Endodermal cell (in vitro differentiated cells): ENCODE measurements at places on chromosomes 12 and 14. TPM values are rescaled to one million over a fixed set of nuclear protein-coding genes. Genes with fewer than 3 reads are reported as not detected.
A peak's percentile ranks its signal among the peaks of the same experiment; 100 is the strongest.

- no peak overlapping the region for H3K27ac ChIP-seq
- H3K36me3 ChIP-seq, result no peaks in the 10 kb centered on the region
- H3K4me3 ChIP-seq, result no peak overlapping the region
- no peak for DNase-seq
- no peaks in the 10 kb centered on the region for H3K4me1 ChIP-seq
- H3K27me3 ChIP-seq, result no peaks in the 10 kb centered on the region
These were observed 92.0 kb downstream of the ITPR2 start for GRCh38 chr12:26740991-26741390.

- no peaks in the 10 kb centered on the region for H3K36me3 ChIP-seq
- H3K27ac ChIP-seq, result no peak overlapping the region
- H3K27me3 ChIP-seq, result no peaks in the 10 kb centered on the region
- H3K4me1 ChIP-seq, result peaks cover 8% of the 10 kb centered on the region
- no peak for DNase-seq
These were observed 11.2 kb downstream of the CD9 start for GRCh38 chr12:6211421-6211869.

DNA sequence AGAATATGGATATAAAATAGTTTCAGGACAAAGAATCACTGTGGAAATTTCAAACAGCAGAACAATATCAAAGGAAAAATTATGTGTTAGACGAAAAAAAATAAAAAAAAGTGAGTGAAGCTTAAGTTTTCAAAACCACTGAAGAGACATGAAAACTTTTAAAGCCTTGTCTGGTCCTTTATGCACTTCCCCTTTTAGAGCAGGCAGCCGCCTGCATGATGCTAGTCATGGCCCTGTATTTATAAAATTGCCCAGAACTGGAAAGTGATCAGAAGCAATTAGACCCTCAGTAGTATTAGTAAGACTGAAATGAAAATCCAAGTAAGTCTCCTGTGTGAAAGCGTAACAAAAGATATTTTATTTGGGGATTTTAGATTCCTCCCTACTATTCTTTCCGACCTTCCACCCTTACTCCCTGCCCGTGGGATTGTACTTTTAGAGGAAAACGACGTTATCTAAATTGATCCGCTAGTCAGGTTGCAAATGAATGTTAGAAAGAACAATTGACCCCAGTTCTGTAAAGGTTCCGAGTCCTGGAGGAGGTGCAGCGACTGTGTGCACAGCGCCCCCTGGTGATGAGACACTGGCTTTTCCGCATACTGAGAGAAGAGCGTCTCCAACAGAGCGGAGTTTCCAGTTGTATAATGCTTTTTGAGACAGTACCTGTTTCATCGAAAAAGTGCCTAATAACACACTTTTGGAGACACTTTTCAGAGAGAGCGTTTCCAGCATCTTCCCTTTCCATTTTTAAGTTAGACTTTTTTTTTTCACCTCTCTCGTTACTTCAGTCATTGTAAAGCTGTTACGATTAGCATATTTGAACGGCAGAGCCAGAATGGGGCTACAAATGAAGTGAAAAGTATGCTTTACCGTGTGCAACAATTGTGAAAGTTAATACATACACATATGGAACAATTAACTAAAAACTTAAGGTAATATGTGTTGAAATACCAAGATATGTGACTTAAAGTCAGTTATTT lies 12.4 kb downstream of the MGST1 start:
- H3K4me3 ChIP-seq, result no peak overlapping the region
- H3K27ac ChIP-seq, result no peak overlapping the region
- peaks cover 91% of the 10 kb centered on the region for H3K36me3 ChIP-seq
- H3K4me1 ChIP-seq, result no peaks in the 10 kb centered on the region

DNA sequence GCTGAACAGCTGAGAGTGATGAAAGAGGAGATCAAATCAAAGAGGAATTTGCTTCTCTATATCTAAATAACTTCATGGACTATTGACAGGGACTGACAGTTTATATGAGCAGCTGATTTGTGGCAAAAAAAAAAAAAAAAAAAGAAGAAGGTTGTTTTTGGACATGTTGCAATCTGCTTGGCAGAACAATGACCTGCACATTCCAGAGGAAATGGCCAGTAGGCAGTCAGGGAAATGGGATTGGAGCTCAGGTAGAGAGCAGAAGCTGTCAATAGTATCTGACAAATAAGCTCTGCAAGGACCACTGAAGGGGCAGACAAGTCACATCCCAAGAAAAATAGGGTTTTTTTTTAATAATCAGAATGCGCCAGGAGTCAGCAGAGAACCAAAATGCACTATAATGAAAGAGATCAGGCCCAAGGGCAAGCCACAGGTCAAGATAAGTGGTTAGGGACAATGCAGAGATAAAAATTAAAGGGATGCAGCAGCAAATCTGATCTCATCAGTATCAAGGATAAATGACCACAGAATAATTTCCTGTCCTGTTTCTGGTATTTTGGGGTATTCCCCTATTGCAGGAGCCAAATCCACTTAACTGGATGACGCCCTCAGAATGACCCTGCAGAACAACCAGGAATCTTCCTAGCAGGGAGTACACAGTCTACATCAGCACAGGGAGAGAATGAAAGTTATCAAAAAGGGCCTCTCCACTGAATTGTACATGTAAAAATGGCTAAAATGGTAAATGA lies 22.6 kb upstream of the DUSP16 start:
- peak; percentile 59 for DNase-seq
- H3K4me3 ChIP-seq, result no peak overlapping the region
- no peaks in the 10 kb centered on the region for H3K4me1 ChIP-seq

DNA sequence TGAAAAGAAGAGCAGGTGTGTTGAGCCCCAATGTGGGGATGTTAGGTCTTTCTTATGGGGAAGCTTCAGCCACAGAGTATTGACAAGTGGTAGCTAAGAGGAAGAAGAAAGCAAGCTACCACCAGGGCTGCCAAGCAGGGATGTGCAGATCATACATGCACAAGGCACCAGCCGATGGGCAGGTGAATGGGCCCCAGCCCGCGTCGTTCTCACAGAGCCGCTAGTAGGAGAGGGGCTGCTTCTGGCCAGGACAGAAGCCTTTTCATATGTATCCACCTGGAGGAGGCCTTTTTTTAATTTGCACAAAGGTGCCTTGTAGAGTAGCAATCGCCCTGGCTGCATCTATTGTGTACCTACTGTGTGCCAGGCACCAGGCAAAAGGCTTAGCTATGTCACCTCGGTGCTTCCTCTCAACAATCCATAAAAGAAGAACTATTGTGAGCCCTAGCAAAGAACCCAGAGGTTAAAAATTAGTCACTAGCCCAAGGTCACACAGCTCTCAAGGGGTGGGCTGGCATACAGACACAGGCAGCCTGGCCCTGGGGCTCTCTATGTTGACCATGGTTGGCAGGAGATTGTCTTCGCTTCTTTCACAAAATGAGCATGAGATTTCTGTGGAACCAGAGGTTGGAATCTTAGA lies 8.2 kb downstream of the NUAK1 start:
- DNase-seq, result peak; percentile 64
- peaks cover 52% of the 10 kb centered on the region for H3K36me3 ChIP-seq
- no peak overlapping the region for H3K4me3 ChIP-seq
- H3K27ac ChIP-seq, result no peak overlapping the region
- peaks cover 51% of the 10 kb centered on the region for H3K4me1 ChIP-seq

GRCh38 chr14:62429683-62430082 lies 615.6 kb downstream of the KCNH5 start:
- no peaks in the 10 kb centered on the region for H3K27me3 ChIP-seq
- no peaks in the 10 kb centered on the region for H3K4me1 ChIP-seq
- no peak overlapping the region for H3K27ac ChIP-seq

DNA sequence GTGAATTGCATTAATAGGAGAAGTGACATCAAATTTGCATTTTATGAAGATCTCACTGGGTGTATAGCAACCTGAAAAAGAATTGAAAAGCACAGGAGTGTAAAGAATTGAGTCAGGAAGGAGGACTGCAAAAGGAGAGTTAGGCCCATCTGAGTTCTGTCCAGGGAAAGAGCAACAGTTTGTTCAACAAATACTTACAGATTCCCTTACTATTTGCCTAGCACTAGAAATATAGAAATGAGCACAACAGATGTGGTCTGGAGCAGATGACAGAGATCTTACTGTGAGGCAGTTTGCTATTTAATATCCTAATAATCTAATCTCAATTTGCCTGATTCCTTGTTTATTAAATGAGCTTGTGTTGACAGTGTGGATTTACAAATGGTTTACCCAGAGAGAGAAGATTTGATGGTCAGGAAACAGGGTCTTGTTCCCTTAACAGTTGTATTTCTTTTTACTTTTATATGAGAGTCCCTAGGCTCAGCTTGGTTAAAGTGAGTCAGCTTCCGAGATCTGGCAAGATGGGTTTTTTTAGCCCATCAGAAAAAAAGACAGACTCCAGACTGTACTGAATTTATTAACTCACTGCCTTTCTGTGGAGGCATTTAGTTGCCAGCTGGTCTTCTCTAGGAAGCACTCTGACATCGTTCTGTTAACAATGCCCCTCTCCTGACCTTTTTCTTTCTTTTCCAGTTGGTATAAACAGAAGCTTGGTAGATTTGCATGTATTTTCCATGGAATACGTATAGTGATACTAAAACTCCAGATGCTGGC lies 229.7 kb downstream of the TTC6 start:
- no peak overlapping the region for H3K4me3 ChIP-seq
- no peaks in the 10 kb centered on the region for H3K4me1 ChIP-seq
- H3K27ac ChIP-seq, result peak overlapping the region; percentile 51
- no peaks in the 10 kb centered on the region for H3K36me3 ChIP-seq

- no peak overlapping the region for H3K27ac ChIP-seq
- no peaks in the 10 kb centered on the region for H3K27me3 ChIP-seq
- DNase-seq, result no peak
- H3K4me1 ChIP-seq, result no peaks in the 10 kb centered on the region
These were observed 120.2 kb downstream of the SAMD4A start for GRCh38 chr14:54686871-54687749.

DBX2 gene
- total RNA-seq, result not detected in 3 replicates

TMEM179 gene
- total RNA-seq, result 11.9 and 15.7 TPM in 2 replicates

GRCh38 chr12:45660330-45660729 lies 69.2 kb upstream of the ARID2 start:
- no peak overlapping the region for H3K27ac ChIP-seq
- H3K4me1 ChIP-seq, result peaks cover 4% of the 10 kb centered on the region

DNA sequence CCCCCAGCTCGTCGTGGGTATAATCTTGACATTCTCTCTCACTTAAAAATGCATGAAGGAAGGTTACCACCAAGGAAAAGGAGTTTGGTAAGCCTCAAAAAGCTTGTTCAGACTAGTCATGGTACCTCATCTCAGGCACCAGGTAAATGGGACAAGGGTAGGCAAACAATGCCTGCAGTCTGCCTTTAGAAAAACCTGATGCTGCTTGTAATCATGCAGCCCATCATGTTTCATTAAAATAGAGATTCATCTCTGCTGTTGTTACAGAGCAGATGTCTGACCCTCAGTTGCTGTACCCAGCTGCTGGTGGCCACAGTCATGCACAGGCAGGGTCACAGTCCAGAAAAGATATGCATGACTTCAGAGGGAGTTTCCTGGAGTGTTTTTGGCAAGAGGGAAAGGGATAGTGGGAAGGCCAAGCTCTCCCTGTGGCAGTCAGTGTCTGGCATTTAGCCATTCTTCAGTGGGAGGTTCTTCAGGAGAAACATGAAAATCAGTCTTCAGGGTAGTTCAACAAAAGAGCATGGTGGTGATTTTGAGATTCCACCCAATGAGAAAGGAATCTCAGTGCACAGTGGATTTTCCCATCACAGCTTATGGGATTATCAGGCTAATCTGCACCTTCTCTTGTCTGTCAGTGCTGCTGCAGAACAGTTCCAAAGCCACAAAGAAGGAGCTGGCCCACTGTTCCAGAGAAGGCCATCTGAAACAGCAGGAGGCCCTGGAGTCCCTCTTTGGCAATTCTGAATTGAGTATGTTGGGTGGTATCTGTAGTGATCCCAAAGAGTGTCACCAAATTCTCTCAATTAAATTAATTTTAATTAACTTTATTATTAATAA lies 202.7 kb upstream of the FRMD6 start:
- DNase-seq, result no peak
- H3K36me3 ChIP-seq, result no peaks in the 10 kb centered on the region
- no peak overlapping the region for H3K4me3 ChIP-seq
- peaks cover 19% of the 10 kb centered on the region for H3K4me1 ChIP-seq
- no peak overlapping the region for H3K27ac ChIP-seq

- H3K4me3 ChIP-seq, result no peak overlapping the region
- no peaks in the 10 kb centered on the region for H3K36me3 ChIP-seq
- no peak for DNase-seq
- H3K27ac ChIP-seq, result no peak overlapping the region
- peaks cover 15% of the 10 kb centered on the region for H3K27me3 ChIP-seq
These were observed 39.4 kb upstream of the BEGAIN start for GRCh38 chr14:100626614-100627013.

TAS2R43 gene
- total RNA-seq, result 1.4 and 2.5 TPM in 2 replicates

- no peaks in the 10 kb centered on the region for H3K27me3 ChIP-seq
- no peak overlapping the region for H3K4me3 ChIP-seq
- peak; percentile 64 for DNase-seq
- no peak overlapping the region for H3K27ac ChIP-seq
- no peaks in the 10 kb centered on the region for H3K36me3 ChIP-seq
These were observed 785.3 kb downstream of the TRHDE start for GRCh38 chr12:73057428-73057827.

DNA sequence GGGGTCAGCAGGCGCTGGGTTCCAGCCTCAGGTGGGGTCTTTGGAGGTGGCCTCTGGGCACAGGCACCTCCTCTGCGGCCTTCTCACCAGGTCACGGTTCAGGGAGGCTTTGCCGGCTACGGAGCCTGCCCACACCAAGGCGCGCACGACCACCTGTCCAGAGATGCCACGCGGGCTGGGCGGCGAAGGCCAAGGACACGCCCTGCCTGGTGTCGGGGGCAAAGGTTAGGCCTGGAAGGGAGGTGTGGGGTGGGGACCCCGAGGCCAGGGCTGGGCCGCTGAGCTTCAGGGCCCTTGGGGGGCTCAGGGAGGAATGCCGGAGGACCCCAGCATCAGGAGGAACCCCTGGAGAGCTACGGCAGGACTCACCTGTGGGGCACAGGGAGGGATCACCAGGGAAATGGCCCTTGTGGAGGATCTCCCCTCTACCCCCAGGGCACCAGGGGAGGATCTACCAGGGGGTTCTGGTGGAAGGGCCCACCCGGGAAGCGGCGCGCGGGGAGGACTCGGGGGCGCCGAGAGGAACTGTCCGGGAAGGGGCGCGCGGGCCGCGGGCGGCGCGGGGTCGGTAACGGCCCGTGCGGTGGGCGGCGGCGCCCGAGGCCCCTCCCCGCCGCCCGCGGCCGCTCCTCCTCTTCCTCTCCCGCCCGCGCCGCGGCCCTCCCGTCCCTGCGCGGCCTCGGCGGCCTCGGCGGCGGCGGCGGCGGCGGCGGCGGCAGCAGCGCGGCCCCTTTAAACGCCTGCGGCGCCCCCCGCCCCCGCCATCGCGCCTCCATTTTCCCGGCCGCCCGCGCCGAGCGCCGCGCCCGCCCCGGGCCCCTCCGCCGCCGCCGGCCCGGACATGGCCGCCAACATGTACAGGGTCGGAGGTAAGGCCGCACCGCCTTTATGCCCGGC lies at the start of gene MTA1:
MTA1 (plus strand) TSS at position 633 of the 897 bp plus-strand sequence; CDS start at position 842, 209 bp downstream.
- H3K4me1 ChIP-seq, result peaks cover 4% of the 10 kb centered on the region
- H3K27me3 ChIP-seq, result peaks cover 2% of the 10 kb centered on the region

DNA sequence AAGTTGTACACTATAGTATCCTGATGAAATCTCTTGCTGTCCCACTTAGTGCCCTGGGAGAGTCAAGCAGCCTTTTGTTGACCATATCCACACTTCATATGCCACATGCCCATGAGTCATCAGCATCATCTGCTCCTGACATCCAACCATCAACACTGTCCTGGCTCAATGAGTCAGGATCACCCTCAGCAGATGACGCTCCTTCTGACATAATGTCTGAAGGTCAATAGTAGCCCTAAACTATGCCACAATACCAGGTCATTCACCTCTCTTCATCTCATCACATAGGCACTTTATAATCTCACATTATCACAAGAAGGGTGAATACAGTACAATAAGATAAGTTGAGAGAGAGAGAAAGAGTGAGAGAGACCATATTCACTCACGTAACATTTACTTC lies 369.0 kb upstream of the FAR2 start:
- H3K27me3 ChIP-seq, result no peaks in the 10 kb centered on the region
- no peak overlapping the region for H3K4me3 ChIP-seq
- H3K27ac ChIP-seq, result no peak overlapping the region
- no peaks in the 10 kb centered on the region for H3K36me3 ChIP-seq
- H3K4me1 ChIP-seq, result no peaks in the 10 kb centered on the region
- DNase-seq, result no peak
